C1 segment of cervical spinal cord (tissue), 14 donors: ENCODE measurements at places on chromosomes 1 and 21.

DNA sequence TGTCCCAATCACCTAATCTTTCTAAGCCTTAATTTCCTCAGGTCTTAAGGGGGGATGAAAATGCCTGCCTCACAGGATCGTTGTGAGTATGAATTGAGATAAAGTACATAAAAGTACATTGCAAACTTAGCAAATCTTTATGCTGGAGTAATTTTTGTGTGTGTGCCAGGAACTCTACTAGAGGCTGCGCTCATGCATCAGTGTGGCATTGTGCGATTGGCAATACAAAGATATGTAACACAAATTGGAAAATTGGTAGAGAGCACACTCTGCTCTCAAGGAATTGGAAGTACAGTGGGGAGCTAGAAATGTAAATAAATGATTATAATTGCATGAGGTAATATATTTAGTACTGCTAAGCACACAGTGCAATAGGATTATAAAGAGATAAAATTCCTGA, 398.3 kb downstream of the DUSP10 start:
- no peak for DNase-seq

DNA sequence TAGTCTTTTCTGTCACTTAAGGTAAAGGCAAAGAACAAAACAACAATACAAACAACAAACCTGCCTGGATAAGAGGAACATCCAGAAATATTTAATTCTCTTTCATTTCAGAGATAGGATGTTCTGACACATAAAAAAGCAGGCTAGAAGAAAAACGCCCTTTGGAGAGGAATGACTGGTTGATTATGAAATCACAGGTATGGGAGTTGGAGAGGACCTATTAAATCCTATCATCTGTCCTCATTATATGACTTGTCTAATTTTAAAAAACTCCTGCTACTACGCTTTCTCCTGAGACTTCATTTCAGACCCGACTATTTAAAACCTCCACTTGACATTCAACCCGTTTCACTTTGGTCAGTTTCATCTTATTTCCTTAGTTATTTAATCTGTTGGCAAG, 54.1 kb downstream of the TMPRSS15 start:
- no peak for DNase-seq

DNA sequence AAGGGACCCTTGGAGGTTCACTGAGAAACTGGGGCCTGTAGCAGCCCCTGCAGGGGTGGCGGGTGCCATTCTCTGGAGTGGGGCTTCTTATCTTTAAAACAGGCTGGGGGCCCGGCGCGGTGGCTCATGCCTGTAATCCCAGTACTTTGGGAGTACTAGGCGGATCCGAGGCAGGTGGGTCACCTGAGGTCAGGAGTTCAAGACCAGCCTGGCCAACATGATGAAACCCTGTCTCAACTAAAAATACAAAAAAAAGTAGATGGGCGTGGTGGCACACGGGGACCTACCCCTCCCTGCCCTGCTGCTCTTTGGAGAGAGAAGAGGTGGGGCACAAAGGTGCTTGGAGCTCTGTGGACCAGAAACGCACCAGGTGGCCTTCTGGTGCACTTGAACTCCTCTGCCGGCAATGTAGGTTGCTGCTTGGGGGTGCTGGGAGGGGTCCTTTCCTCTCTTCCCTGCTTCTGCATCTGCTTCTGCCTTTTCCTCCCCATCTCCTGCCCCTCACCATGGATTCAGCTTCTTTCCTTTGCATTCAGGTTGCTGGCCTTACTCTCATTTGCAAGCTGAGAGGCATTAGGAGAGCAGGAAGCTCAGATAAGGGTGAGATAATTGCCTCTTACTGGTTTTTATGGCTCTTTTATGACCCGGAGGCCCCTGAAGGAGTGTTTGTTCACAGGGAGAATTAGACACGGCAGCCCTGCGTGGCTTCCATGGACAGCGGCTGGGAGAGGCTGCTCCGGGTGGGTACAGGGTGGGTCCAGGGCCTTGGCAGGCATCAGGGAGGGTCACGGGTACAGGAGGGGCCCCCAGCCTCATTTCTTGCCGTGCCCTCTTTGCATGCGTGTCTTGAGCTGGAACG, 57.4 kb downstream of the ARHGEF10L start:
- no peak for DNase-seq

DNA sequence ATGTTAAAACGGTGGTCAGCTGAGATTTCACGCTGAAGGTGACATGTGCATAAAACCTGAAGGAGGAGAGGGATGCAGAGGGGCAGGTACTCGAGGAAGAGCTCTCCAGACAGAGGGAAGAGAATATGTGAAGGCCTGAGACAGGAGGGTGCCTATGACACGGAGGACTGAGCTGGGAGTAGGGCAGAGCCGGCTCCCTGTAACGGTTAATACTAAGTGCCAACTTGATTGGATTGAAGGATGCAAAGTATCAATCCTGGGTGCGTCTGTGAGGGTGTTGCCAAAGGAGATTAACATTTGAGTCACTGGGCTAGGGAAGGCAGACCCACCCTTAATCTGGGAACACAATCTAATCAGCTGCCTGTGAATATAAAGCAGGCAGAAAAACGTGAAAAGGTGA, 136.2 kb upstream of the SYT6 start:
- no peak for DNase-seq

- no peak for DNase-seq
These were observed 39.3 kb downstream of the HMGB4 start for GRCh38 chr1:33903210-33903589.

- no peak for DNase-seq
These were observed 8.1 kb downstream of the UTP25 start for GRCh38 chr1:209835782-209836298.

GRCh38 chr1:111515291-111516004, 12.0 kb upstream of the ADORA3 start:
- DNase-seq: peak; percentile 68

DNA sequence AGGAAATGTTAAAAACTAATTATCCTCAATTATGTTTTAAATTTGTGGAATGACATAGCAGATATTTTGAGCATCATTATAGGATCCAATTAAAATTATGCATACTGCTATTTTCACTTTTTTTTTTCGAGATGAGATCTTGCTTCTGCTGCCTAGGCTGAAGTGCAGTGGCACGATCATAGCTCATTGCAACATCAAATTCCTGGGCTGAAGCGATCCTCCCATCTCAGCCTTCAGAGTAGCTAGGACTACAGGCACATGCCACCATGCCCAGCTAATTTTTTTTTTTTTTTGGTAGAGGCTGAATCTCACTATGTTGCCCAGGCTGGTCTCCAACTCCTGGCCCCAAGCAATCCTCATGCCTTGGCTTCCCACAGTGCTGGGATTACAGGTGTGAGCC, 11.3 kb upstream of the SLC1A7 start:
- DNase-seq: no peak

DNA sequence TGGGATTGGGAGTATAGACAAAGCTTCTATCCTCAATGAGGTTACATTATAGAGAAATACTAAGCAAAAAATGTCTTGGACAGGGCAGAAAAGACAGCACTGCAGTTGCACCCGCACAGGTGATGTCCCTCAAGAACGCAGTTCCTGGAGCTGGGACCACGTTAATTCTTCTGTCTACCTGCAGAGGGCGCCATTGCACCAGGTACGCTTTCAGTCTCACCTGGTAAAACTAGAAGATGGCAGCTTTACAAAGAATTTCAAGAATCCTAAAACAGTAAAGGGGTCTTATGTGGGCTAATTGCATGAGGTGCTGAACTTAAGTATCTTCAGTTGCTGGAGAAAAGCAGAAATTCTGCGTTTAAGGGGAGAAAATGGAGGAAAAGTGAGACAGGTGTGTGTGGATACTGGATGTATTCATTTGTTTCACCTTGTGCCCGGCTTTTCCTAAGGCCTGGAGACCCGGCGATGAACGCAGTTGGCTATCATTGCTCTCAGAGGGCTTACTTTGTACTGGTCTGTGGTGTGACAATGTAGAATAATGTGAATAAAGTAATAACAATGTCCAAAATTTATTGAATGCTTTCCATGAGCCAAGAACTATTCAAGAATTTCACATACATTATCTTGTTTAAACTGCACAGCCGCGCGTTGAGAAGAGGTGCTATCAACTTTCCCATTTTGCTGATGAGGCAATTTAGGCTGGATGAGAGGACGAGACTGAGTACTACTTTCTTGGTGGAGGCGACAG, 276.3 kb upstream of the GREM2 start:
- DNase-seq: no peak

DNA sequence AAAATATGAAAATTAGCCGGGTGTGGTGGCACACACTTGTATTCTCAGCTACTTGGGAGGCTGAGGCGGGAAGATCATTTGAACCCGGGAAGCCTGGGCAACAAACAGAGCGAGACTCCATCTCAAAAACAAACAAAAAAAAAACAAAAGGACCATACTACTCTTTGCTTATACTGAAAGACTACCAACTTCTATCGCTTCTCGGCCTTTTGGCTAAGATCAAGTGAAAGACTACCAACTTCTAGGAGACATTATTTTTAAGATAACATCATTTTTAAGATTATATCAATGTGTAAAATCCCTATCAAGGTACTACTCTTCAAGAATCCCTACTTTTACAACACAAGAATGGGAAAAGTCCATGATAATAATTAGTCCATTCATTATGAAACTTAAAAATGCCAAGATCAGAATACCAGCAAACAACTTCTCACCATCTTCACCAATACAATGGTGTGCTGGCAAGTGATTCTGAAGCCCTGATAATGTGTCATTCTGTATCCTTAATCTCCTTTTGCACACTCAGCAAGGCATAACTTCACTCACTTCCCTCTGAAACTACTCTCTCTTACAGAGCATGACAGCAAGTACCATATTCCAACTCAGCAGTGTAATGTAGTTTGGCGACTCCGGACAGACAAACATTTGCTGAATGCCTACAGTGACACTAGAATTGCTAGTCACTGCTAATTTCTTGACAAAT, 1.7 kb downstream of the PTP4A2 start:
- no peak for DNase-seq

DNA sequence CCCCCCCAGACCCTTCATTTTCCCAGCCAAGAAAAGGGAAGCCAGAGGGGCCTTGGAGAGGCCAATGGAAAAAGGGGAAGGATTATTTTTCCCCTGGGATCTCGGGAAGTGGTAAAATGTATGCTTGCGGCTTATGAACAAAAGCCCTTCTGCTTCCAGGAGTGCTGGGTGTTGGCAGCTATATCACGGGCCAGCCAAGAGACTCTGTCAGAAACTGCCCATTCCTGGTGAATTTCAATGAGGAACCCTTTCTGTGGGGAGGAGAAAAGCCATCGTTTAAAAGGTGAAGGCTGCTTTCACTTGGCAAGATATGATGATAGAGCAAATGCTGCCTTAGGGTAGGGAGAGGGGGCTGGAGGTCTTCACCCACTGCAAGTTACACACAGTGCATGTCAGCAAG, 69.7 kb upstream of the ZC3H12A start:
- DNase-seq: no peak

DNA sequence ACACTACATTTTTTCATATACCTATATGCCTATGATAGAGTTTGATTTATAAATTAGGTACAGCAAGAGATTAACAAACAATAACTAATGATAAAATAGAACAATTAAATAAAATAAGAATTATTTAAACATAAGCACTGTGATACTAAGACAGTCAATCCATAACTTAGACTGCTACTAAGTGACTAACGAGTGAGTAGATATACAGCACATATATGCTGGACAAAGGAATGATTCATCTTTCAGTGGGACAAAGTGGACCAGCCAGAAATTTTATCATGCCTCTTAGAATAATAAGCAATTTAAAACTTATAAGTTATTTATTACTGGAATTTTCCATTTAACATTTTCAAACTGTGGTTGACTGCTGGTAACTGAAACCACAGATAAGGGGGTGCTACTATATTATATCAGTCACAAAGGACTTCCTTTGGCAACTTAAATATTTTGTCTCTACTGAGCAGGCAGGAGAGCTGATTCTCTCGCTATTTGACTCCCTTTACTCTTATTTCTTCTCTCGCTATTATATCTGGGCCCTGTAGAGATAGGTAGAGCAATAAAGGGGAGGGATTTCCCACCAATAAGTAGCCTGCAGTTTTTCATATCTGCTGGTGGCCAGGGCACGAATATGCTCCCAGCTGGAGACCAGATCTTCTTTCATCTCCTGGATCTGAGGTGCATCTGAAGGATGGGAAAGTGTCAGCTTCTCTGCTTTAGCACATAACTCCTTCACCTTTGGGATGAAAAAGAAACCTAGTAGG, 10.8 kb downstream of the SPTA1 start:
- DNase-seq: no peak

DNA sequence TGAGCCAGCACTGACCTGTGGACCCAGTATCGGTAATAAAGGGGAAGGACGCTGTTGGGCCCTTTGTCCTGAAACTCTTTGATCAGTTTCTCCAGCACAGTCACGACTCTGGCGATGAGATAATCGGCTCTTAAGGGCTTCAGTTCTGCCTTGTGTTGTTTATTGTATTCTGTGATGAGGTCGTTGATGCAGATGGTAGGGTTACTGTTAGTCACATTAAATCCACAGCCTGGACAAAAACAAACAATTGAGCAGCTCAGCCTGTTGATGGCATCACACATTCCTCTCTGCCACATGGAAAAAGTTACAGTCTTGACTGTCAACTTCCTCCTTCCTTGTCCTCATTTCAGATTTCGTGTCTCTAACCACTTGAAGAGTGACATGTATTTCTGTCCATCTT, 57.6 kb downstream of the SIM2 start:
- no peak for DNase-seq

DNA sequence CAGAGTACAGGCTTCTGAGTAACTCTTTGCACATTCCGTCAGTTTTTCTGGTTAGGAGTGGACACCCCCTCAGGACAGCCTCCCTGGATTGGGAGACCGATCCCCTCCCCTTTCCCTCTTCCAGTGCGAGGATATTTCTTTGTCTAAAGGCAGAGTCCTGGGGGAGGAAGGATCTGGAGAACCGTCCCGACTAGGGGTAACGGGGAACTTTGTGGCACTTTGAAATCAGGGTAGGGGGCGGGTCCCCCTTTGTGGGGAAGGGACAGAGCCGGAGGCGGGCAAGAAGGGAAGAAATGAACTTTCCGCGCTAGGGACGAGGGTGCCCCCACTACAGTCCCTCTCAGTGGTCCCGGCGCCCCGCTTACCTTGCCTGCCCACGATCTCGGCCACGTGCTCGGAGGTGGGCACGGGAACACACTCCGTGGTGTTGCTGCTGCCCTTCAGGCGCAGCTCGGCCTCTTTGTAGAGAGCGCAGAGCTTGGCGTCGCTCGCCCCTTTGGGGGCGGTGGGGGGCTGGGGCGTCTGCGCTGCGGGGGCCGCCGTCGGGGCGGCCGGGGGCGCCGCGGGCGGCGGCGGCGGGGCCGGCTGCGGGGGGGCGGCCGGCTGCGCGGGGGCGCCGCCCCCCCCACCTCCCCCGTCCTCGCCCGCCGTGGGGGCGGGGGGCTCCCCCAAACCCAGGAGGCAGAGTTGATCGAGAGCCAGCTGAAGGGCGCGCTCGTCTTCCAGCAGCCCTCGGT, 917 bp downstream of the MEX3A start:
- DNase-seq: no peak

- DNase-seq: no peak
These were observed 31.2 kb downstream of the SLC19A1 start for GRCh38 chr21:45511007-45511406.
